HuH-7 (cell line): ENCODE measurements at places on chromosomes 7 and 10.

GRCh38 chr10:10500937-10501336 lies 516.7 kb upstream of the CELF2 start:
- DNase-seq, result no peak

GRCh38 chr7:13850185-13850752 lies 139.2 kb downstream of the ETV1 start:
- peak; percentile 28 for DNase-seq

DNA sequence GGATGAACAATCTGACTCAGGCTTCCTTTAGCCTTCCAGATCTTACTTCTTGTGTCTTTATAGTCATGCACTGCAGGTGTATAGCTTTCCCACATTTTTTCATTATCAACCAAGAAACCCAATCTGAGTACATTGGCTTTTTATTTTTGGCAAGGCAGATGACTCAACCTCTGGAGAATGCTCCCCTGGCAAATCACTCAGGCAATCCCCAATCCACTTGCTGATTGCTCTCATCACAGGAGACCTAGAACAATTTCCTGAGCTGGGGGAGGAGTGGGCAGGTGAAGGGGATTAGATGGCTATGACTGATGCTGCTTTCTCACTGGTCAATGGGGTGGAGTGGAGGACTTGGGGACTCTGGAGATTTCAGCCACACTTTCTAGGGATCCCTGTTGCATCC lies 134.4 kb downstream of the SLC16A9 start:
- no peak for DNase-seq

- DNase-seq, result no peak
Measured at GRCh38 chr7:55441774-55442522, 76.8 kb downstream of the LANCL2 start.

- DNase-seq, result peak; percentile 64
Measured at GRCh38 chr7:143248761-143249354, 14.4 kb upstream of the GSTK1 start.

- no peak for DNase-seq
Measured at GRCh38 chr7:31724696-31725095, 37.7 kb downstream of the PPP1R17 start.

GRCh38 chr10:133242611-133243356 lies 5.1 kb downstream of the VENTX start:
- no peak for DNase-seq
